ENCODE measurements at places on chromosomes 1 and 21.

DNA sequence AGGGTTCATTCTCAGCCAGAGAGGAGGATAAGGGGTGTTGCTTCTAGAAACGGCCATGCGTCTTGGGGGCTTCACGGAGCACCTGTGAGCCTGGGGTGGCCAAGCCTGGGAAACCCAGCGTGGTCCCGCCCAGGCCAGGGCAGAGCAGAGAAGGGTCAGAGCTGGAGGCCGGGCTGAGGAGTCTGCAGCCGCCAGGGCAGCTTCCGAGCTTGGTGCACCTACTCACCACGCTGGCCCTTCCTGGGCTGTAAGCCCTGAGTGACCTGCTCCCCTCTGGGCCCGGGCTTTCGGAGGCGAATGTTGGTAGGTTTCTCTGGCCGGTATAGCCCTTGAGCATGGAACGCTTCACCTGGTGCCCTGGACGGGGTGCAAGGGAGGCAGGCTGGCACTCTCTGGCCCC, 169.8 kb upstream of the ARHGEF16 start:
- no peak for DNase-seq

DNA sequence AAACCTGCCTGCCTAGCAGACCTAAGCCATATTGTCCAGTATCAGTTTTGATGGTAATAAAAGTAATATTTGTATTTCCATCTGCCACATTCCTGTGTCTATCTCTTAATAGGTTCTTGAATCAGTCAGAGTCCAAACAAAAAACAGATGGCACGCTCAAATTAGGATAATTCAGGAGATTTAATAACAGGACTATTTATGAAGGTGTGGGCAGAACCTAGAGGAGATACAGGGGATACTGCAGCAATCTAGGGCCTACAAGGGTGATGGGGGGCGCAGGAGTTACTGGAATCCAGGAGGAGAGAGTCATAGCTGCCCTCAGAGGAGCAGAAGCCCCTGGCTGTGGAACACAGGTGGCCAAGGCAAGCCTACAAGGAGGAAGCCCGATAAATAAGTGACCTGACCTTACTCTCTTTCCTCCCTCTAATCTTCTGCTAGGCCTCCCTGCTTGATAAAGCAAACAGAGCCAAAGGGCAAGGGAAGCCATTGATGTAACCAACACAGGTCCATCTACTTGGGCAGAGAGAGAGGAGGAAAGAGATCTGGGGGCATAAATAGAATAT, 11.9 kb upstream of the HYI start:
- DNase-seq = no peak

DNA sequence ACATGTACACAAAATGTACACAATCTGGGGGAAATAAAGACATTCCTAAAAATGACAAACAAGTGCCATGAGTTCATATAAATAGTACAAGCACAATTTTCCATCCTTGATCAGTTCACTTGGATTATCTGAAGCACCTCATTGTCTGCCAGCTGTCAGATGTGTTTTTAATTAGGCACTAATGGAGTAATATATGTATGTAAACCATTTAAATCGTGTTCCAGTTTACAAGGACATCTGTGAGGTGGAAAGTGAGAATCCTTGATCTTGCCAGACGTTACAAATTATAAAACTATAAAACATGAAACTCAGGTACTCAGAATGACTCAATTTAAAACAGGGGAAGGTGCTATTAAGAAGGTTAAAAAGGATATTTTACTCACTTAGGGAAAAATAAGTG, 1312.2 kb downstream of the PLA2G4A start:
- DNase-seq = no peak

- no peak for DNase-seq
Observed at GRCh38 chr1:228091084-228091483, 8.6 kb downstream of the ARF1 start.

- no peak for DNase-seq
Observed at GRCh38 chr1:238380167-238380566, 489.4 kb upstream of the ZP4 start.

GRCh38 chr1:6547301-6547700, 7.0 kb downstream of the NOL9 start:
- no peak for DNase-seq

GRCh38 chr1:110918016-110918415, 45.1 kb downstream of the CD53 start:
- no peak for DNase-seq

DNA sequence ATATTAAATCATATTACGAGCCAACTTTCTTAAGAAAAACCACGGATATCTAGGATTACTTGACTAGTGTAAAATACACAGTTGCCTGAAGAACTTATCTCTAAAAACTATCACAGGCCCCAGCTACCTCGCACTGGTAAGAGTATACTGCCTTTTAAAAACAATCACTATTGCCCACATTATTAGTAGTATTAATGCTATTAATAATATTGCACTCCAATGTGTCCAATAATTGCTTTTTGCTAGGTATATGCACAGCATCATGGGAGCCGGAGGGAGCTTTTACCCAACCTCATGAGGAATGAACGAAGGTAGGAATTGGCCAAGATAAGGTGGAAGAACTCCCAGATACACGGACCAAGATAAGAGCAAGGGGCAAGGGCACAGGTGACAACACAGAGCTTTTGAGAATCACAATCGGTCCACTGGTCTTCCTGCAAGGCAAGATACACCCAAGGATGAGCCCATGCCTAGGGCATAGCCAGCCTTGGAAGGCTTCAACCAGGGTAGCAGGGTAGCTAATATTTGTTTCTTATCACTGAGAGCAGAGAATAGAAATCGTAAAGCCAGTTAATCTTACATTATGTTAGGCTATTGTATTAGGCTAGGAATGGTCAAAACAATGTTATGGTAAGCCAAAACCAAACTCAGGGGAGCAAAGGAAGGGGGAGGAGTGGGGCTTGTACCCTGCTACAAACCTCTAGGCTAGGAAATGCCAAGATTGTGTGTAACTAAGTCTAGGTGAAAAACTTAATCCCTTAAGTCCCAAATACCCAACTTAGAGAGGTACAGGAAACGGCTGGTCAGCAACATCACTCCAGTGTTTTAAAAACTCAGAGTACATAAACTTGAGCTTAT, 9.4 kb downstream of the GLUL start:
- DNase-seq = no peak

GRCh38 chr1:154913273-154913672, 23.2 kb downstream of the PMVK start:
- no peak for DNase-seq

DNA sequence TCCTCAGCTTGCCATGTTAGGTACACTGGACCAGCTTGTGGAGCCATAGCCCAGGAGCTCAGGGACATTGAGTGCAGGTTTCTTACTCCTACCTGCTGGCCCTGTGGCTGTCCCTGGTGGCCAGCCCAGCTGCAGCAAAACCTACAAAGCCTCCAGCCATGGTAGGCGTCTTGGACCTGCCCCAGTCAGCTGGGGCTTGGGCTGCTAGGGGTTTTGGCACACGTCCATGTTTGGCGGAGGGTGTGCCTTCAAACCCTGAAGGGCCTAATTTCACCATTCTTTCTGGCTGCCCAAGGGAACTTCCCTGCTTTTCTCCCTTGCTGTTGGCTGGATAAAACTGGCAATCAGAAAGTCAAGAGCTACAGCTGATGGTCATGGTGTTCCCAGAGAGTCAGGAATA, 25.4 kb downstream of the HMGCS2 start:
- DNase-seq = no peak

DNA sequence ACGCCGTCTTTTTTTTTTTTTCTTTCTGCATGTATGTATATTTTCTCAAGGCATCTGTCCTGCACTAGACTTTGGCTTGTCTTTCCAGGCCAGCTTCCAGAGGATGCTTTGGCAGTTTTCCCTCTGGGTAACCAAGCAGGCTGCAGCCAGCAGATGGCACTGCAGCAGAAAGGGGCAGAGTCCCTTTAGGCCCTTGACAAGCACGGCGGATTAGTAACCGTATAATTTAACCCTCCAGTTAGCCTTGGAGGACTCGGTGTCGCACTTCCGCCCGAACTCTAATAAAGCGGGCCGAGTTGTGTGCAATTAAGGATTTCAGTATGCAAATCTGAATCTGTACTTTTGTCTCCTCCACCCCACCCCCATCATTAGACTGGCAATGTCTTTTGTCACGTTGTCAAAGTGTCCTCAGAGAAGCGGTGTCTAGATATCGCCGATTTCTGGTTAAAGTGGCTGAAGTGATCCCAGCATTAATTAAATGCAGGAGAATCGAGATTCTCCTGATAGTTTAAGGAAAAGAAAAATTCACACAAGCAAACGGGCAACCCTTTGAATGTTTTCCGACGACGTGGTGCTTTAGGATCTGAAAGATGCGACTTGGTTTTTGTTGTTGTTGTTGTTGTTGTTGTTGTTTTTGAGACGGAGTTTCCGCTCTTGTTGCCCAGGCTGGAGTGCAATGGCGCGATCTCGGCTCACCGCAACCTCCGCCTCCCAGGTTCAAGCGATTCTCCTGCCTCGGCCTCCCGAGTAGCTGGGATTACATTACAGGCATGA, 1.1 kb upstream of the TMEM167B start:
- peak; percentile 40 for DNase-seq

GRCh38 chr1:42788021-42788420, 3.2 kb downstream of the TMEM269 start:
- DNase-seq = no peak

DNA sequence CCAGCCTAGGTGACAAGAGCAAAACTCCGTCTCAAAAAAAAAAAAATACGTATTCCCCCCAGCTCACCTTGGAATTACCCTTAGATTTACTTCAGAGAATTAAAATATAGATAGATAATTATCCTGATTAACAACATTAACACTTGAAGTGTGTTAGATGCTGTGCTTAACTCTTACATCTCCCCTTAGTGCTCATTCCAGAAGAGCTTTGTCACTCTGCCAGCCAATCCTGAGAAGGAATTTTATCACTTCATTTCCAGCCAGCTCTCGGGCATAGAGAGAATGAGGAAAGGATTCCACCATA, 1.6 kb upstream of the SHC1 start:
- DNase-seq = no peak

- no peak for DNase-seq
Observed at GRCh38 chr1:88275259-88275862, 408.7 kb upstream of the PKN2 start.

DNA sequence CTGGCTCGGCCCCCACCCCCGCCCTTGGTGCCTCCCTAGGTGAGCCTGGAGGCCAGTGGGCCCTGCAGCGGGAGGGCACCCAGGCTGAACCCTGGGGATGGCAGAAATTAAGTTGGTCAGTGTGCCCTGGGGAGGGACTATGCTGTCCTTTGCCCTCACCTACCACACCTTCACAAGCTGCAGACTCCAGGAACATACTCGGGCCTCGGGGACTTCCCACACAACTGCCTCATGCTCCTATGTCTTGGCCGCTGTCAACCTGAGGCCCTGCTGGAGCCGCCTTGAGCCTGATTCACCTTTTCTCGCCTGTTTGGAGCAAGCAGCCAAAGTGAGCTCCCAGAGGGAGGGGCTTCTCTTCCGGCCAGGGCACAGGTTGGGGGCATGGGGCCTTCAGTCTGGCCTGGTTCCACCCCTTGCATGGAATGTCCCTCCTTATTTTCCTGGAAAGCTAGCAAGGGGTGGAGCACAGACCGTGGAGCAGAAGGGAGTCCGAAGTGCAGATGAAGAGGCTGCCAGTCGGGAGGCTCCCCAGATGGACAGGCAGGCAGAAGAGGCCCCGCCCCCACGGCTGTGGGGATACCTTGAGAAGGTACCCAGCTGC, 24.7 kb downstream of the KNCN start:
- DNase-seq = no peak

- no peak for DNase-seq
Observed at GRCh38 chr1:33332357-33332789, 11.5 kb upstream of the A3GALT2 start.

GRCh38 chr1:175078629-175079028, 11.0 kb downstream of the TNN start:
- DNase-seq = no peak

- DNase-seq = no peak
Observed at GRCh38 chr1:7322912-7323311, 448.2 kb upstream of the VAMP3 start.

DNA sequence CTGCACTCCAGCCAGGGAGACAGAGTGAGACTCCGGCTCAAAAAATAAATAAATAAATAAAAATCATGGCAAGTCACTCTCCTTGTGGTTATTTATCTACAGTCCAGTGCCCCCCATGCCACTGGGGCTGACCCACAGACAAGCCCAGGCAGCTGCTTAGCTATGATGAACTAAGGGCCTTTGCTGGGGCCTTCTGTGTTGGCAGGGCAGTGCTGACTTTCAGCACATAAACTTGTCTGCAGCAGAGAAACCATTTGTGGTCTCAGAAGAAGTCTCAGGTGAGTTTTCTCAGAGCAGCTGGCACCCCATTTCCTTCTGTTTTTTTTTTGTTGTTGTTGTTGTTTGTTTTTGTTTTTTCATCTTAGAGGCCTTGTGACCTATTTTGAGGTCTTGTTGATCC, 20.9 kb upstream of the CFHR4 start:
- no peak for DNase-seq

DNA sequence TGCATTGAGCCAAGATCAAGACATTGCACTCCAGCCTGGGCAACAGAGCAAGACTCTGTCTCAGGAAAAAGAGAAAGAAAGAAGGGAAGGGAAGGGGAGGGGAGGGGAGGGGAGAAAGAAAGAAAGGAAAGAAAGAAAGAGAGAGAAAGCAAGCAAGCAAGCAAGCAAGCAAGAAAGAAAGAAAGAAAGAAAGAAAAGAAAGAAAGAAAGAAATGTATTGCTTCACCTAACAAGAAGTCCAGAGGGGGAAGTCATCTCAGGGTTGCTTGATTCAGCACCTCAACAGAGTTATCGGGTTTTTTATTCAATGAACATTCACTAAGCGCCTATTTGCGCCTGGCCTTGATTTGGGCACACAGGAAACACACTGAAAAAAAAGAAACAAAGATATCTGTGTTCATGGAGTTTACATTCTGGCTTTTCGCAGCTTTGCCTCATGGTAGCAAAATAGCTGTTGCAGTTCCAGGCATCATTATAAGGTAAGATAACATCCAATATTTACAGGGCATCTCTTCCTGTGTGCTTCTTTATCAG, 8.2 kb upstream of the RCSD1 start:
- DNase-seq = no peak

DNA sequence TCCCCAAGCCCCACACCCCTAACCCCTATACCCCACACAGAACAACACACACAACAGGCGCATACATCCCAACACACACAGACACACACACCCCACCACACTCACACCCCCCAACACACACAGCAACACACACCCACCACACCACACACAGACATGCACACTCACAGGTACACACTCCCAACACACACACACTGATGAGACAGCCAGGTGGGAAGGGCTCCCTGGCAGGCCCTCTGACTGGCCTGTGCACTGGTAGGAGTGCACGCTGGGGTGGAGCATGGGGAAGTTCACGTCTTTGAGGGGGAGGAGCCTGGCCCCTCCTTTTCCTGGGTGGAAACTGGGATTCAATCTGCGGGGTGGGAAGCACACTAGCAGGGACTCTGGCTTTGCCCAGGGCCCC, 116.7 kb downstream of the RHOU start:
- no peak for DNase-seq
